Suprapubic skin (tissue), 4 donors: ENCODE measurements at places on chromosomes 7 and 10. TPM values are rescaled to one million over a fixed set of nuclear protein-coding genes. Genes with fewer than 3 reads are reported as not detected.

- no peak for DNase-seq
Observed at GRCh38 chr10:102602272-102603045, 41.8 kb upstream of the TRIM8 start.

Gene SEPTIN14
- not detected for total RNA-seq

Gene ELN
- 7.7 TPM for total RNA-seq

DNA sequence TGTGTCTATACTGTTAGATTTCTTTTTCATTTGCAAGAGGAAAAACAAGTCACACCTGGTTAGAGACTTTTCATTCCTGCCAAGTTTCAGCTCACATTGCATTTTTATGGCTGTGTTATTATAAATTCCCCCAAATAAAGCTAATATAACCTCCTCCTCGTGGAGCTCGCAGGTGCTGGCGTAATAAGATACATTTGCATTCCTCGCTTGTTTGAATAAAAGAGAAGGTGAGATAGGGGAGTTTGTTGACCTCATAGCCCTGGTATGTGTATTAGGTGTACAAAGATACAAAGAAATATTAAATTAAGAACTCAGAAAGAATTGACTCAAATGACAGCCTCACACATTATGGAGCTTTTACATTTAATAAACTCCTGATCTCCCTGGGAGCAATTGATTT, 257.7 kb upstream of the SP8 start:
- DNase-seq: no peak

GRCh38 chr10:69892816-69893215, 91.1 kb downstream of the COL13A1 start:
- DNase-seq: no peak

Gene BAMBI
- 14.6 TPM for total RNA-seq

Gene PDK4
- total RNA-seq: 104 TPM

GRCh38 chr10:100551196-100551595, 15.5 kb downstream of the HIF1AN start:
- no peak for DNase-seq

GRCh38 chr7:111159426-111159825, 68.5 kb downstream of the LRRN3 start:
- no peak for DNase-seq

DNA sequence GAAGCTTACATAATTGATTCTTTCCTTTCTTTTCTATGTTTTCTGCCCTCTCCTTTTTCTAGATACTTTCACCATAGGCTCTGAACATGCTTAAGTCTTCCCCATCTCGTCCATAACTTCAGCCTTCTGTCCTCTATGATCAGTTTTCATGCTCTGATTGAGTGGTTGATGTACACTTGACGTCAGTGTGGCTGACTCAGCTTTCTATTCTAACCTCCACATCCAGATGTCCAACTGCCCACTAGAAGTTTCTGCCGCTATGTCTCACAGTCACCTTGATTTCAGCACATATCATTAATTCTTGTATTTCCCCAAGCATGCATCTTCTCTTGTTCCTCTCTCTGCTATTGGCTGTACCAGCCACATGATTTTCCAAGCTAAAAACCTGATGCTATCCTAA, 15.0 kb downstream of the CDK14 start:
- DNase-seq: no peak

DNA sequence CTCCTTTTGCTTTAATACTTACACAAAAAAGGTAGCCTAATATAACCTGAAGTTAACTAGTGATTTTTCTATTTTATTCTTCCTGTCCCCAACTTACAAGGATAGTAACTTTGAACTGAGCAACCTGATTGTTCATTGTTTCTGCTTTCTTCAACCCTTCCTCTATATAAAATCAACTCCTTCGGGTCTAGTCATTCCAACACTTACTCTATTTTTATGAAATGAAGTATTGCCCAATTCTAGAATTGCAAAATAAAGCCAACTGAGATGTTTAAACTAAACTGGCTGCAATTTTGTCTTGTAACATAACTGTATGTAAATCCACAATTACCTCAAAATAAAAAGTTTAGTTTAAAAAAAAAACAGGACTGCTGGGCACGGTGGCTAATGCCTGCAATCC, 20.3 kb upstream of the DNA2 start:
- no peak for DNase-seq

Gene THNSL1
- 1.1 TPM for total RNA-seq

- no peak for DNase-seq
Observed at GRCh38 chr10:128645486-128645885, 519.3 kb upstream of the MKI67 start.

DNA sequence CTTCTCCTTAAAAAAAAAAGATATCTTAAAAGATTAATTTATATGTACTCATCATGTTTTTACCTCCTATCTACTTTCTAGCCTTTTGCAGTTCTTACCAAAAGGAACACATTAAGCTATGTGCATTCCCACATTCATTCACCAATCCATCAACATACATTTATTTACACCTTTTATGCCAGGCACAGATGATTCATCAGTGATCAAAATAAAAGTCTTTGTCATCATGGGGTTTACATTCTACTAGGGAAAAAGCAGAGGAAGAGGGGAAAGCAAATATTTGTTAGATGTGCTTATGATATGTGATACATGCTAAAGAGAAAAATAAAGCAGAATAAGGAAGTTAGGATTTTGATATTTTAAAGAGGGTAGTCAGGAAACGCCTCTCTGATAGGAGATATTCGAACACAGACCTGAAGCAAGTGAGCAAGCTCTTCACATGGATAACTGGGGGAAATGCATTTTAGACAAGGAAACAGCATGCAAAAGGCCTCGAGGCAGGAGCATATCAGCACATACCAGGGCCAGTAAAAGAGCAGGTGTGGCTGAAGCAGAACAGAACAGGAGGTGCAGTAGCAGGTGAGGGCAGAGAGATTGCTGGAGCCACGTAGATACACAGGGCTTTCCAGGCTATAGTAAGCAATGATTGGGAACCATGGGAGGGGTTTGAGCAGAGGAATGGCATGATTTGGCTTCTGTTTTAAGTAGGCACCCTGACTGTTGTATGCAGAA, 67.4 kb downstream of the REEP3 start:
- DNase-seq: no peak

DNA sequence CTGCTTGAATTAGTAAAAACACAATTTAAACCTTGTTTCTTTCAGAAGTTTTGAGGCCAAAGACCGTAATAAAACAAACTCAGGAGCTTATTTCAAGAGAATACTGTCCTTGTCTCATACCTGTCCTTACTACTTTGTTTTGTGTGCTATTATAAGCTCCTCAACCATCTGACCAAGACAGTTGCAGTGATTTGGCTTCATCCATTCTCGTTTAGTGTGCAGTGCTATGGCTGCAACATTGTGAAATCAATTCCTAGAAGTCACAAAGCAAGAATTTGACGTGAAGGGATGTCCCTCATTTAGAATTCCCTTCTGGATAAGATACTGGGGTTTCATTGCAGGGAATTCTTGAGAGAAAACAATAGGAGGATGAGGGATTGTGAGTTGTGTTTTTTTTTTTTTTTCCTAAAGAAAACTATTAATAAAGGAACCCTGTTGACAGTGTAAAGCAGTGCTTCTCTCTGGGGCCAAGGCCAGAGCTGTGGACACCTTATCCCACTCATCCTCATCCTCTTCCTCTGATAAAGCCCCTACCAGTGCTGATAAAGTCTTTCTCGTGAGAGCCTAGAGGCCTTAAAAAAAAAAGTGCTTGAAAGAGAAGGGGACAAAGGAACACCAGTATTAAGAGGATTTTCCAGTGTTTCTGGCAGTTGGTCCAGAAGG, at the start of gene OIT3:
Gene OIT3, plus strand, starts transcription at position 604 of the 663 bp plus-strand sequence. CDS start 60 bp downstream, outside the sequence.
- DNase-seq: no peak

Gene PALD1
- total RNA-seq: 12.1 TPM

DNA sequence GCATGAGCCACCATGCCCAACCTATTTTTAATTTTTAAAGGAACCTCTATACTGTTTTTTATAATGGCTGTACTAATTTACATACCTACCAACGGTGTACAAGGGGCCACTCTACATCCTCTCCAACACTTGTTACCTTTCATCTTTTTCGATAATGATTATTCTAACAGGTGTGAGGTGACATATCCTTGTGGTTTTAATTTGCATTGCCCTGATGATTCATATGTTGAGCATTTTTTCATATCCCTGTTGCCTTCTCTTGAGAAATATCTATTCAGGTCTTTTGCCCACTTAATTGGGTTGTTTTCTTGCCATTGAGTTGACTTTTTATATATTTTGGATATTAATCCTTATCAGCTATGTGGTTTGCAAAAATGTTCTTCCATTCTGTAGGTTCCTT, 167.0 kb downstream of the CTTNBP2 start:
- no peak for DNase-seq

Gene CAV1
- 123 TPM for total RNA-seq

Gene RPEL1
- total RNA-seq: not detected

DNA sequence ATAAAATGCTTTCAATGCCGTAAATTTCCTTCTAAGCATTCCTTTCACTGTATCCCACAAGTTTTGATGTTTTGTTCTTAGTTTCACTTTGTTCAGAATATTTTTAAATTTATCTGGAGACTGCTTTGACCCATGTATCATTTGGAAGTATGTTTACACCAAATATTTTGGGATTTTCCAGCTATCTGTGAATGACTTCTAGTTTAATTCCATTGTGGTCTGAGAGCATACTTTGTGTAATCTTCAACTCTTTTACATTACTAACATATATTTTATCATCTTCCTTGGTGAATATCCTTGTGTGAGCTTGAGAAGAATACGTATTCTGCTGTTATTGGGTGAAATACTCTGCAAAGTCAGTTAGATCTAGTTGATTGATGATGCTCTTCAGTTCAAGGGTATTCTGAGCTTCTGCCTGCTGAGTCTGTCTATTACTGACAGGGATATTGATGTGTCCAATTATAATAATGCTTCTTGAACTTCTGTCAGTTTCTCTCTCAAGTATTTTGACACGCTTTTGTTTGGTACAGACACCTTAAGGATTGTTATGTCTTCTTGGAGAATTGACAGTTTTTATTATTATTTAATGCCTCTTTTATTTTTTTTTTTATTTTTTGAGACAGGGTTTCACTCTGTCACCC, 31.6 kb downstream of the MKLN1 start:
- no peak for DNase-seq

GRCh38 chr7:6392712-6393666, 54.8 kb downstream of the DAGLB start:
- no peak for DNase-seq

DNA sequence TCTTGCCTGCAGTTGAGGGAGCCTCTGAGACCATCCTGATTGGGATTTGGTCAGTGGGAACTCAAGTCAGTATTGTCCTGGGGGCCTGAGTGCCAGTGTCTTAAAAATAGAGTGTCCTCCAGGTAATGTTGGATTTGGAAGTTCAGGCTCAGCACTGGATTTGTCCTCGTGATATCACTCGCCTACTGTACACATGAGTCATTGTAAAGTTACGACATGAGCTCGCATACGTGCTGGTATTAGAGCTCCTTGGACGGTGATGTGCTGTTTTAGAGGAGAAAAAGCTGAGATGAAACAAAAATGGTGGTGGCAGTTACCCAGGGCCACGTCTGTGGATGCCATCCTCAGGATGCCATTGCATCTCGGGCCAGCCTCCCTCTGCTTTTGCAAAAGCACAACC, 78.2 kb downstream of the MGMT start:
- no peak for DNase-seq

- DNase-seq: no peak
Observed at GRCh38 chr7:92809397-92809759, 27.0 kb downstream of the CDK6 start.

DNA sequence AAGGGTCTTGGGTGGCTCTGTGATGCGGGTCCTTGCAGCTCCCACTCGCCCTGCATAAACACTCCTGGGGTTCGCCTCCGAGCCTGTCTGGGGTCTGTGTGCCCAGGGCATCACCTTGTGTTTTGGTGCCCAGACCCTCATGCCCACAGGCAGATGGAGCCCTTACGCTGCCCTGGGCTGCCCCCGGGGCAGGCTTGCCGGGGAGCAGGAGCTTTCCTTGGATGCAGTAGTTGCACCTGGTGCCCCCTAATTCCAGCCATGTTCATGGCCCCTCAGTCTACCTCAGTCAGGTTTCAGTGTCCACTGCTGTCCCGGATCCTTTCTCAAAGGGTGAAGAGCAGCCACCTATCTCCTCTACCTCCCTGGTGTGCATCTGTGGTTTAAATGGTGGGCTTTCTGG, 396.0 kb downstream of the PTPRN2 start:
- DNase-seq: no peak

DNA sequence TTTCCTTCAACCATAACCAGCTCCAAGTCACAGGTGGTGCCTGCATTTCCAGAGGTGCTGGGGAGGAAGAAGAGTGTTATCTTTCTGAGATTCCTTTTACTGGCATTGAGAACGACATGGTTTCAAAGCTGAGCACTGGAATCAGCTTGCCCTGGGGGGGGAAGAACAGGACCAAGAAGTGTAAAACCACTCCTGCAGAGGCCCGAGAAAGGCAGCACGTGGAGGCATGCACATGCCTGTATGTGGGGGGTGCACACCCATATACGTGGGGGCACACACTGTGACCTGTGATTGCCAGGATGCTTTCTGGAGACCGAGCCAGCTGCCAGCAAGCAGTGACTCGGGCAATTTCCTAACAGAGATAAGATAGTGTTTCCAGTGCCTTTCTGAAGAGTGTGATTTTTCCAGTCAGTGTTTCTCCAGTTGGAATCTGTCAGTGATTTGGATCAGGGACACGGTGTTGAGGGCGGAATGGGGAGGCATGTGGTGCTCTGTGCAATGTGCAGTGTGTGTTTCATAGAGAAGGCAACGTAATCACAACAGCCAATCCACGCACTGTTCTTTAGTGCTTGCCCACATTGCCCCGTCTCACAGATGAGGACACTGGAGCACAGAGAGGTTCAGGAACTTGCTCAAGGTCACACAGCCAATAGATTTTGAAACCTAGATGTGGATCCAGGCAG, 4.2 kb downstream of the LRRC27 start:
- no peak for DNase-seq

GRCh38 chr10:100882671-100883311, 30.0 kb upstream of the SLF2 start:
- DNase-seq: no peak

Gene SKIDA1
- total RNA-seq: 3.0 TPM
